ENCODE measurements at places on chromosomes 12 and 14.

GRCh38 chr12:29187756-29188155, 38.7 kb downstream of the FAR2 start:
- DNase-seq, result no peak

GRCh38 chr12:68331500-68331868, 678 bp downstream of the MDM1 start:
- DNase-seq, result no peak

- no peak for DNase-seq
Observed at GRCh38 chr12:70772836-70773235, 135.6 kb upstream of the PTPRB start.

GRCh38 chr14:89603938-89604480, 187.0 kb upstream of the FOXN3 start:
- no peak for DNase-seq

- peak; percentile 11 for DNase-seq
Observed at GRCh38 chr14:31449971-31450610, 7.2 kb downstream of the DTD2 start.

- DNase-seq, result no peak
Observed at GRCh38 chr12:28035500-28035899, 63.0 kb upstream of the PTHLH start.

- no peak for DNase-seq
Observed at GRCh38 chr12:132955094-132956010, 754 bp downstream of the ZNF605 start.

DNA sequence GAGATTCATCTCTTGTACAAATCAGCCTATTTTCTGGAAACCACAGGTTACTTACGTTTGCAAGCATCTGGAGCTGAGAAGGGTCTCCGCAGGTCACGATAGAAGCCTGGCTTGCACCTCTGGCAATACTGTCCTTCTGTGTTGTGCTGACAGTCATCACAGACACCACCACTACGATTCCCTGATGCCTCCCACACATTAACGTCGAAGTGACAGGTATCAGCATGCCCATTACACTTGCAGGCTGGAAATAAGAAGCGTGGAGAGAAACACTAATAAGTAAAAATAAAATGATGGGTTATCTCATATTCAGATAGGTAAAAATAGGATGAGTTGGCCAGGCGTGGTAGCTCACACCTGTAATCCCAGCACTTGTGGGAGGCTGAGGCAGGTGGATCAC, 80.2 kb downstream of the NTN4 start:
- DNase-seq, result no peak

DNA sequence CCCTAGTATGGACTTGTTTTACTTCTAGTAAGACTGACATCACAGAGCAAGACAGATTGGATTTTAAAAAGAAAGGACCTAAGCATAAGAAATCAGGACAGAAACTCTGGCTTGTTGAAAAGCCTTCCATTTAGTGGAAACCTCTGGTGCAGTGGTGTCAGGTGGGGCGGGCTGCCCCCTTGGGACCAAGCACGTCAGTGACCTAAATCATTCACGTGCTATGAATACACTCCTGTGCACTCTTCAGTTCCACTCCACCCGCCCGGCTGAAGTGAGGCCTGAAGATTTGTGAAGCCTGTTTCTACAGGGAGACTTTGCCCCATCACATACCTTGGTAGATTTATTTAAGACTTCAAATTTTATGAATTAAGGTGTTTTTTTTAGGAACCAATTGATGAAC, 58.2 kb upstream of the STRN3 start:
- no peak for DNase-seq

GRCh38 chr12:14514154-14514842, 53.4 kb downstream of the PLBD1 start:
- DNase-seq, result no peak

DNA sequence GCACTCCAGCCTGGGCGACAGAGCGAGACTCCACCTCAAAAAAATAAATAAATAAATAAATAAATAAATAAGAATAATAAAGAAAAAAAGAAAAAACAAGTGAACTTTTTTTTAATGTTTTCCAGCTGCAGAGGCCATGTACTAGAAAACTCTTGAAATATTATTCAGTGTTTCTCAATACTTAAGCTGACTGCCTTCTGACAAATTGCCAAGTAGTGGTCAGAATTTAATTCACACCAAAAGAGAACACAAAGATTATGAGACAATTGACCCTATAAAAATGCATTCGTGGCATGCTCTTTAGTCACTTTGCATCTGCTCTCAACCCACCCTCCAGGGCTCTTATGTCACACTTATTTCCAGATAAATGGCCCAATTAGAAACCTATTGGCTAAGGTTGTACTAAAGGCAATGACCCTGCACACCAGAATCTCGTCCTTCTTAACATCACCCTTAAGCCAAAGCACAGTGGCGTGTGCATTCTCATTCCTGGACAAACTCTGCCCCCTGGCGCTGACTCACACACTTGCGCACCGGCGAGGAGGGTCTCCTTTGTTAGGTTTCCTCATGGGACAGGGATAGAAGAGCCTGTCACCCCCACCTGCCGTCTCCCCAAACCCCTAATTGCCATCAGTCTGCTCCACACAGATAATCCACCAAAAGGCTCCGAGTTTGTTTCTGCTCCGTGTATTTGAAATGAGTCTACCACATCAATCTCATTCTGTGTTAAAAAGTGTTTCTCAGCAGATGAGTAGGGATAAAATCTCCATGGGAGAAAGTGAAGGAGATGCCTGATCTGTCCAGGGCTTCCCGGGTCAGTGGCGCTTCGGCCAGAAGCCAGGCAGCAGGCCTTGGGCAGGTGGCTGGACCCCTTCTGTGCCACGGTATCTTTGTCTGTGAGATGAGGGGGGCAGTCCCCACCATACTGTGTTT, 73.1 kb upstream of the CEP83 start:
- DNase-seq, result peak; percentile 10

DNA sequence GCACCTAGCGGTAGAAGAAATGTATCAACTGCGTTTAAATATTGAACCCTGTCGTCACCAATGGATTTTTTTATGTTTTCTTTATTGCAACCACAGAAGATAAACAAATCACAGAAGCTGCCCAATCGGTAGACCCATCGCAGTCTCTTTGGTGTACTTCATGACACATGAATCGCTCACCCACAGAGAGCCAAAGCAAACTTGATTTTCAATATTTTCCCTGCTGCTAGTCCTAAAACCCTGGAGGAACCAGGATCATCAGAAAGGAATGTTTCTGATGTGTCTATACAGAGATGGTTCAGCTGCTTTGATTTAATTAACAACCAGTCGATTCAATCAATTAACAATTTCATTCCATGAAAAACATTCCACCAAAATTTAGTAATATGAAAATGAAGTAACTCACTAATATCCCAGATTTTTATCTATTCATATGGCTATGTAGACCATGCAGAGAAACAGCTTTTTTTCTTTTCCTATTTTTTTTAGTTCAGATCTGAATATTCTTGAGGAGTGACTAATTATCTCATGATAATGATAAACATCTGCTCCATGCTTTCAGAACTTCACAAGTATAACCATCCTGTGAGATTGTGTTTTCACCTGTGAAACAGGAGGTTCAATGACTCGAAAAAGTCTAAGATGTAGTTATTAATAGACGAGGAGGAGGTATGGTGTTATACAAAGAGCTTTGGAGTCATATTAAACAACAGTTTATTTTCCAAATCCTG, 46.1 kb downstream of the DIO2 start:
- DNase-seq, result no peak

DNA sequence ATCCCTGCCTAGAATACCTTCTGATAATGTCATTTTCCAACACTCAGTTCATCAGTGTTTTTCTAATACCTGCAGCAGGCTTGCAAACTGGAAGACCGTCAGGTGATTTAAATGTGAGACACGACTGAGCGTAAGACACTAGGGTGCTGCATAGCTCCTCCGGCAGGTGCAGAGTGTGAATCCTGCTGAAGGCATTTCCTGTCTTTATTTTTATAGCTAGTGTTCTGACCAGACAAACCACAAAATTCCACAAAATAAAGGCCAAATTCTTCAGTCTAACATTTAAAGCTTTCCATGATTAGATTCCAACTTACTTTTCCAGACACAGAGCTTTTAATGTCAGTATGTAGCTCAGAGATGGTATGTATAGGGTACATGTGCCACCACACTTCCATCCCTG, 70.7 kb downstream of the BBS10 start:
- no peak for DNase-seq

- no peak for DNase-seq
Observed at GRCh38 chr14:21069388-21070082, 569 bp upstream of the ARHGEF40 start.

- no peak for DNase-seq
Observed at GRCh38 chr12:54592316-54592715, 3.9 kb upstream of the PPP1R1A start.

DNA sequence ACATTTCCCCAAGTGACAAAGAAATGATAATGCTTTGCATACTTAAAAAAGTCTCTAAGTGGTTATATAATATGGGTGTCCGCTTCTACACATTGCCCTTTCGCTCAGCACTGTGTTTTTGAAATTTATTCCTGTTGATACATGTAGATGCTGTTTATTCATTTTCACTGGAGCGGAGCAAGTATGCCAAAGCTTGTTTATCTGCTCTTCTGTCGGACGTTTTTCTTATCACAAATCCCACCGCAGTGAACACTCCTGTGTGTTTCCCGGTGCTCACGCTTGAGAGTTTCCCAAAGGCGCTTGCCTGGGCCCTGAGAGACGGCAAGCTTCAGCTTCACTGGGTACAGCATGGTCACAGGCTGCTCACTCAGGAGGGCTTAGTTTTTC, 50.2 kb downstream of the TPCN1 start:
- no peak for DNase-seq

GRCh38 chr14:95329941-95330340, 10.2 kb upstream of the CLMN start:
- DNase-seq, result no peak

GRCh38 chr14:36672095-36672494, 10.4 kb downstream of the PAX9 start:
- peak; percentile 37 for DNase-seq

DNA sequence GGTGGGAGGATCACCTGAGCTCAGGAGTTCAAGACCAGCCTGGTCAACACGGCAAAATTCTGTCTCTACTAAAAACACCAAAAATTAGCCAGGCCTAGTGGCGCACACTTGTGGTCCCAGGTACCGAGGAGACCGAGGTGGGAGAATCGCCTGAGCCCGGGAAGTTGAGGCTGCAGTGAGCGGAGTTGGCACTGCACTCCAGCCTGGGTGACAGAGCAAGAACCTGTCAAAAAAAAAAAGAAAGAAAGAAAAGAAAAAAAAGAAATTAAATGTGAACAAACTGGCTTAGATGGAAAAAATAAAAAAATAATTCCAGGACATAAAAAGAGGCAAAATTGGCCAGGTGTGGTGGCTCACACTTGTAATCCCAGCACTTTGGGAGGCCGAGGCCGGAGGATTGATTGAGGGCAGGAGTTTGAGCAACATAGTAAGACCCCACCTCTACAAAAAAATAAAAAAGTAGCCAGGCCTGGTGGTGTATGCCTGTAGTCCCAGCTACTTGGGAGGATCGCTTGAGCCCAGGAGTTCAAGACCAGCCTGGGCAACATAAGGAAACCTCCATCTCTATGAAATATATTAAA, 3.5 kb downstream of the TMEM119 start:
- no peak for DNase-seq

DNA sequence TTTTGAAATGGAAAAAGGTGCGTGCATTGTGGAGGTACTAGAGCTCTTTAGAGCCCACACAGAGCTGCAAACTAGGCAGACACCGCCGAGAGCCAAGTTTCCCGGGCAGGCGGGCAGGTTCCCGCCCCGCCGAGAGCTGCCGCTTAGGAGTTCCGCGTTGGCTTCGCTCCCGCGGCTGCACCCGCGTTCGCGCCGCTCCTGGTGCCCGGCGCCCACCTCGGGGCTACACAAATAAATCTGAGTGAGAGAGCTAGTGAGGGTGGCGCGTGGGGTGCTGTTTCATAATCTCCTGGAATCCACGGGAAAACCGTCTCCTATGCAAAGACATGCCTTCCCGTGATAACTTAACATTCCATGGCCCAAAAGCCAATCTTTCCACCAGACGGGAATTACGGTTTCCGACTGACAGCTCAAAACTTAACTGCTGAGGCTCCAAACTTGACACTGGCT, 645 bp downstream of the KITLG start:
- no peak for DNase-seq

DNA sequence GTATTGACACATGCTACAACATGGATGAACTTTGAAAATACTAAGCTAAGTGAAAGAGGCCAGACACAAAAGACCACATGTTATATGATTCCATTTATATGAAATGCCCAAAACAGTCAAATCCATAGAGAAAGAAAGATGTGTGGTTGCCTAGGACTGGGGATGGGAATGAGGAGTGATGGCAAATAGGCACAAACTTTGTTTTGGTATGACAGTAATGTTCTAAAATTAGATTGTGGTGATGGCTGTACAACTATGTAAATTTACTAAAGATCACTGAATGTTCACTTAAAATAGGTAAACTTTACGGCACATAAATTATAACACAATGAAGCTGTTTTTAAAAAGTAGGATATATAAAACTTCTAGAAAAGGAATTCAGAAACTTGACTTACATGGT, 41.7 kb downstream of the PPP1R13B start:
- no peak for DNase-seq

DNA sequence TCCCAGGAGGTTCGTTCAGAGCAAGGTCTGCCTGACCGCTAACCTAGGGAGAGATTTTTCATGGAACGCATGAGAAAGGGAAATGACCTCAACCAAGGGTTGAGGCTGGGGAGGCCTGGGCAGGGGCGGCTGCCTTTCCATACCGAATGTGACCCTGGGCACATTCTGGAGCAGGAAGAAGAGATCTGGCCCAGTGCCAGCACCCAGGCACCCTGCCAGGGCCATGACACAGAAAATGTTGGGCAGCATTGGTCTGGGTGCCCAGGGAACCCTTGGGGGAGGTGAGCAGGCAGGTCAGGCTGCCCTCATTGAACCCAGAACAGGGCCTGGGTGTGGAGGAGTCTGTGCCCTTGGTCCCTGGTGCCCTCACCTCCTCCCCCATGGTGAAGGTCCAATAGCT, 106.8 kb downstream of the CALM1 start:
- no peak for DNase-seq

- DNase-seq, result no peak
Observed at GRCh38 chr12:44296624-44297197, 460.8 kb downstream of the TMEM117 start.

DNA sequence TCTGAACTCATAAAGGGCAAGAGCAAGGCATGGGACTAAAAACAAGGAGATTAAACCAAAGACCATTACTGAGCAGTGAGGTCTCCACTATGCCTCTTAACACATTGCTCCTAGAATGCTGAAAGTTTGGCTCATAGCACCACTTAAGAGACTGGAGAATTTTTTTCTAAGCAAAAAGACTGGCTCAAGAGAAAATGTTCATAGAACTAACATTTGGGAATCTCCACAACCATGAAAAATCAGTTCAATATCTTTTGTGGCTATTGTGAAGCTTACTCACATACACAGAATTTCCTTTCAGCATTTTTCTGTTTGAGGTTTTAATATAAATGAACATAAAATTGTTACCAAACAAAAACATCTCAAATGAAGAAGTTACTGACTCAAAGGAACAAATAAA, 255.8 kb downstream of the CCDC91 start:
- DNase-seq, result no peak

- no peak for DNase-seq
Observed at GRCh38 chr14:63383776-63384367, 65.1 kb upstream of the GPHB5 start.

GRCh38 chr12:51246254-51246853, 7.7 kb downstream of the DAZAP2 start:
- DNase-seq, result no peak

GRCh38 chr12:32033406-32033805, 73.2 kb upstream of the BICD1 start:
- no peak for DNase-seq
